Hematopoietic multipotent progenitor cell treated with erythropoietin and hydrocortisone succinate and interleukin-3 and kit ligand, for 4 days (in vitro differentiated cells): ENCODE measurements at places on chromosomes 11 and 22.

DNA sequence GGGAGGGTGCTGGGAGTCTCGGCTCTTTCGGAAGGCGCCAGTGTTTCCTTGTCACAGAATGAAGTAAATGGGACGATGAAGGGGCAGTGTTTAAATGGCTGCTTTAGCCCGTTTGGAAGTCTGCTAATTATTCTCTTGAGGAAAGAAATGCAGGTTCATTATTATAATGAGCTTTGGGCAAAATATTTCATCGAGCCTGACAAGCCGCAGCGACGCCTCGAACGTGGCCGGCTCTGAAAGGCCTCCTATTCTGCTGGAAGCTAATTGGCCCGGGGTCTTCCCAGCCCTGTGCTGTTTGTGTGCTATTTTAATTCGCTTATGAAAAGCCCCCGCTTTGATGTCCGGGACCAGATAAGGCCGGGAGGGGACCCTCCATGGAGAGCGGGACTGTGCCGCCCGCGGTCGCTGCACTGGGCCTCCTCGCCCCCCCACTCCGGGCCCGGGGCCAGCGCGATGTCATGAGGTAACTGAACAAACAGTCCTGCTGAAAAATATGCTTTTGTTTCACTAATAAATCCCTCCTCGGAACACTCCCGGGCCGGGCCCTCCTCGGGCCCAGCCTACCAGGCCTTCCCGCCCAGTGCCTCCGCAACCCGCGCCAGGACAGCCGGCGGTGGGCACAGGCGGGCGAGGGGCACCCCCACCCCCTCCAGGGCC lies 78.4 kb downstream of the CDKN1C start:
- no peak for DNase-seq

GRCh38 chr11:26860091-26860780 lies 133.7 kb upstream of the FIBIN start:
- no peak for DNase-seq

DNA sequence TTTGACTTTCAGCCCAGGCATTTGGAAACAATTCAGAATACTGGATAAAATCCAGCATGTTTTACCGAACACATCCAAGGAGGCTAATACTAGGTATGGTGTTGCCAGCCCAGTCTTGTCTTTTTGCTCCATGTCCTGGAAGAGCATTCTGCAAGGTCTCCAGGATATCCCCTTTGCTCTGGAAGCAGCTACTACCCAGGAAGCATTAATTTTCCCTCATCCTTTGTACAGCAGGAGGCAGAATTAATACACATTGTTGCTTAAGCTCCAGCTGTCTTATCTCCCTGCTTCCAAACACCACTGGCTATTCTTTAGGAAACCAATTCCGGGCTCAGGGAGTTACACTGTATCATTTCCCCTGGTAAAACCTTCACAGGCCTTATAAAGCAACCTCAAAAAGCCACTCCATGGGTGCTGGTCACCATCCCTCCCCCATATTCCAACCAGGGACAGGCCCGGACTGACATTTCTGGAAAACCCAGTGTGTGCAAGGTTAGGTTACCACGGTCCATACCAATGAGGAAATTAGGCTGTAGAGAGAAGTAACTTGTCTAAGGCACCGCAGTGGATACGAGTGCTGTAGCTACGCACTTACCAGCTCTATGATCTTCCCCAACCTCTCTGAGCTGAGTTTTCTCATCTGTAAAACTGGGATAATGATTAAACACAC lies 1.5 kb upstream of the UBASH3B start:
- DNase-seq = no peak

DNA sequence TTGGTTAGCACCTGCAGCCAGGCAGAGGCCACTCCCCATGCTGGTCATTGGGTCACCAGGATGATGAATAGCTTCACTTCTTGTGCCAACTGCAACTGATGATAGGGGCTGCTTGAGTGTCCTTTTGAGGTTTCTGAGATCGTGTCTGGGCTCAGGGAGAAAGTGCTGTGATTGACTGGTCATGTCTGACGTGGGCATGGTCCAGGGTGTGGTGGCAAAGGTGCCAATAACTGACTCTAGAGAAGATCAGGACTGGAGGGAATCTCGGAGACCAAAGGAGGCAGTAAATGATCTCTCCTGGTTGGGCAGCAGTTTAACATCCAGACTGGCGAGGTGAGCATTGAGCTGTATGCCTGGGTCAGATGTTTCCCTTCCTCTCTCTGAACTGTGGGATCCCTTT lies 10.0 kb upstream of the SLC22A6 start:
- DNase-seq = no peak

- DNase-seq = peak; percentile 10
Observed at GRCh38 chr11:8873741-8874405, 37.1 kb upstream of the AKIP1 start.

- DNase-seq = no peak
Observed at GRCh38 chr22:42078469-42079318, 806 bp upstream of the SMDT1 start.

DNA sequence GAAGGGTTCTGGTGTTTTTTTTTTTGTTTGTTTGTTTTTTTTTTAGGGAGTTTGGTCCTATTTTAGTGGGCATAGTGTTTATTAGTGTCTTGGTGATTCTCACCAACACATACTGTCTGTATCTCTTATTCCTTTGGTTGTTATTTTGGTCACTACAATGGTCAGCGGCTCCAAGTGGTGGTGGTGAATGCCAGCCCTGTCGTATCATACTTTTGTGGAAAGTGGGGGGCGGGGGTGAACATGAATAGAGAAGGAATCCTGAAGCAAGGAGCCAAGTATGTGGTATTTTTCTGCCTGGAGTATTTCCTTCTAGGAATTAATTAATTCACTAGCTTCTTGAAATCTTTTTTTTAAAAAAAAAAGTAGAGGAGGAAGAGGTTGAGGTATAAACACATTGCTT lies 79.6 kb downstream of the GRK3 start:
- no peak for DNase-seq

- no peak for DNase-seq
Observed at GRCh38 chr22:48402591-48403031, 1425.1 kb downstream of the BRD1 start.

GRCh38 chr11:71172680-71173079 lies 79.7 kb downstream of the SHANK2 start:
- no peak for DNase-seq
